ENCODE measurements at places on chromosomes 1 and 21.

- DNase-seq, result no peak
Observed at GRCh38 chr1:2471159-2471471, 5.0 kb upstream of the PLCH2 start.

- DNase-seq, result no peak
Observed at GRCh38 chr1:178901482-178902125, 30.7 kb upstream of the ANGPTL1 start.

- DNase-seq, result no peak
Observed at GRCh38 chr1:12106153-12106552, 43.0 kb downstream of the TNFRSF8 start.

- no peak for DNase-seq
Observed at GRCh38 chr1:182629499-182630096, 25.4 kb upstream of the RGS16 start.

All from right lobe of liver (tissue), 6 donors.